ENCODE measurements at places on chromosomes 6 and 20.

- peak; percentile 78 for DNase-seq
Measured at GRCh38 chr20:57390604-57391438, at the start of gene RBM38. RBM38 (plus strand) TSS chr20:57391396; CDS start chr20:57391582, 186 bp downstream.

- DNase-seq = no peak
Measured at GRCh38 chr6:125188594-125189203, 35.1 kb downstream of the TPD52L1 start.

DNA sequence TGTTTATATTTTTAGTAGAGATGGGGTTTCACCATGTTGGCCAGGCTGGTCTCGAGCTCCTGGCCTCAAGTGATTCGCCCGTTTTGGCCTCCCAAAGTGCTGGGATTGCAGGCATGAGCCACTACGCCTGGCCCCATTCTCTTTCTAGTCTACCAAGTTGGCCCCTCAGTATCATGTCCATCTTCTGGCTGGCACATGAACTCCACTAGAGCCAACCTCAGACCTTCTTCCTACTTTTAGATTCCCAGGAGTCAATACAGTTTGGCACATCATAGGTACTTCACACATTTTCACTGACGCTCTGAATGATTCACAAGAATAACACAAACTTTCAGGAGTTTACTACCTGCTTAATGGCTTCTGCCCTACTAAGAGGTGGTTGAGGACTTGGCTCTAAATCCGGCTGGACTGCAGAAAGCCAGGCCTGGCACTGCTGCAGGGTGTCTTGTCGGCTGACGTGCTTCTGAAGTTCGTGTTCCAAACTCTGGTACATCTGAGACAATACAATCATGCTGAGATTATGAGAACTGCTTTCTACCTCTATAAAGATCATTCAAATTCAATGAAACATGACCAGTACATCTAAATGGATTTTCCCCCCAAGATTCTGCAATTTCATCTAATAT lies 293.3 kb downstream of the SYNE1 start:
- no peak for DNase-seq

GRCh38 chr6:92762443-92763273 lies 656.7 kb downstream of the EPHA7 start:
- no peak for DNase-seq

GRCh38 chr20:21505161-21505809 lies 8.6 kb downstream of the NKX2-2 start:
- peak; percentile 52 for DNase-seq

GRCh38 chr20:4549711-4550259 lies 171.9 kb upstream of the PRND start:
- no peak for DNase-seq

- DNase-seq = peak; percentile 50
Measured at GRCh38 chr20:5127204-5127858, 523 bp downstream of the CDS2 start.

DNA sequence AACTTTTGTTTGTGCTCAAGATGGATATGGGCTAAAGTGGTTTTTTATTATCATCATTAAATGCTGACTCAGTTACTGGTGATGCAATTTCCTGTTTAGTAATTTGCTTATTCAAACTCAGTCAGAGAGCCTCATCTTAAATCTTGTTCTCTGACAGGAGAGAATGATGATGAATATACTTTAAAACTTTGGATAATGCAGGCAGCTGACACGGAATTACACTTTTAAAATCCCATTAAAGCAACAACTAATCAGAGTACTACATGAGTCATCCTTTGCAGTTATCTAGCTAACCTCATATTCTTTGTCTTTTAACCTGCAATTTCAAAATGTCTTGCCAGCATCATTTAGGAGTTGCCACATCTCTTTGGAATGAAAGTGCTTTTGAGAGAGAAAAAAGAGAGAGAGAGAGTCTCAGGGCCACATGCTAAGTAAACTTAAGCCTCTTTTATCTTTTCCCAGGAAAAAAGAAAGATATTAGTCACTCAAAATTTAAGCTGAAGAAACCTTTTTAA lies 9.2 kb upstream of the C6orf141 start:
- peak; percentile 59 for DNase-seq

- DNase-seq = no peak
Measured at GRCh38 chr20:62707921-62708521, 615 bp upstream of the NTSR1 start.

- no peak for DNase-seq
Measured at GRCh38 chr20:34268851-34269636, 27.8 kb downstream of the ASIP start.

DNA sequence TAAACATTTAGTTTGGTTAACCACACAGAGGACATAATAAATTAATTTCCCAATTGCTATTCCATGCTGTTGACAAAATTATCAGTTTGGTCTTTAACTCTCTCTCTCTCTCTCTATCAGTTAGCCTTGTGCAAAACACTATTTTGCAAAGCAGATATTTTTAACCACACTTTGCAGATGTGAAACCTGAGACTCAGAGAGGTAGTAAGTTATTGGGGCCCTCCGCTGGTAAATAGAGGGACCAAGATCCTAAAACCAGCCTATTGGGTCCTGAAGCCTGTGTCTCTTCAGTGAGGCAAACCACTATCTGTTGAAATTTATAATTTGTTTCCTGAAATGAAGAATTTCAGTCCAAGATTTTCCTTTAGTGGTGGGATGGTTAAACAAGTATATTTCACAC lies 231.0 kb downstream of the SOD2 start:
- no peak for DNase-seq

GRCh38 chr6:6942831-6943230 lies 164.9 kb upstream of the RREB1 start:
- peak; percentile 9 for DNase-seq

GRCh38 chr6:18148304-18149025 lies 6.4 kb downstream of the TPMT start:
- DNase-seq = no peak

- DNase-seq = no peak
Measured at GRCh38 chr6:113634352-113635163, 222.6 kb upstream of the MARCKS start.

GRCh38 chr20:10842116-10842515 lies 168.3 kb upstream of the JAG1 start:
- no peak for DNase-seq

DNA sequence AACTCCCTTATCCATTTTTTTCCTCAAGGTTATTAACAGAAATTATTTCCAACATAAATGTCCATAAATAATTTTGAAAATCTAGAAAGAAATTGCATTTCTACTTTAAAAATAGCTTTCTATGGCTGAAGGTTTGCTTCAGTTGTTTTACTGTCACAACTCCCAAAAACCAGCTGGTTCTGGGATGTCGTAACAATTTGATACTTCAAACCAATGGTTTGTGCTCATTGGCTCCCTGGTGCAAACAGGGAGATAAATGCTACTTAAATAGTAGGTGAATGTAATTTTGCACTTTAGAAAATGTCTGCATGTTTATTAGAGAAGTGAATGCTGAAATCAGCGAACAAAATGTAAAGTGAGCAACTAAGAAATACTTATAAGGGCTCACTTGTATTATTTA lies 31.1 kb downstream of the LAMA2 start:
- no peak for DNase-seq

GRCh38 chr6:69861986-69862385 lies 4.4 kb upstream of the COL19A1 start:
- peak; percentile 70 for DNase-seq

GRCh38 chr6:53417141-53417540 lies 68.4 kb upstream of the ELOVL5 start:
- DNase-seq = no peak

Measured in putamen (tissue), 1 donor.